ENCODE measurements at places on chromosomes 6 and 20. TPM values are rescaled to one million over a fixed set of nuclear protein-coding genes. Genes with fewer than 3 reads are reported as not detected.

GRCh38 chr6:43944908-43945767 lies 175.1 kb downstream of the VEGFA start:
- DNase-seq: no peak

GRCh38 chr20:14331646-14332045 lies 5.8 kb downstream of the FLRT3 start:
- DNase-seq: no peak

- no peak for DNase-seq
These were observed 32.6 kb downstream of the TFAP2B start for GRCh38 chr6:50851049-50851845.

GRCh38 chr6:85490516-85491248 lies 40.8 kb downstream of the NT5E start:
- DNase-seq: no peak

GRCh38 chr6:90284236-90285041 lies 12.2 kb downstream of the BACH2 start:
- no peak for DNase-seq

DNA sequence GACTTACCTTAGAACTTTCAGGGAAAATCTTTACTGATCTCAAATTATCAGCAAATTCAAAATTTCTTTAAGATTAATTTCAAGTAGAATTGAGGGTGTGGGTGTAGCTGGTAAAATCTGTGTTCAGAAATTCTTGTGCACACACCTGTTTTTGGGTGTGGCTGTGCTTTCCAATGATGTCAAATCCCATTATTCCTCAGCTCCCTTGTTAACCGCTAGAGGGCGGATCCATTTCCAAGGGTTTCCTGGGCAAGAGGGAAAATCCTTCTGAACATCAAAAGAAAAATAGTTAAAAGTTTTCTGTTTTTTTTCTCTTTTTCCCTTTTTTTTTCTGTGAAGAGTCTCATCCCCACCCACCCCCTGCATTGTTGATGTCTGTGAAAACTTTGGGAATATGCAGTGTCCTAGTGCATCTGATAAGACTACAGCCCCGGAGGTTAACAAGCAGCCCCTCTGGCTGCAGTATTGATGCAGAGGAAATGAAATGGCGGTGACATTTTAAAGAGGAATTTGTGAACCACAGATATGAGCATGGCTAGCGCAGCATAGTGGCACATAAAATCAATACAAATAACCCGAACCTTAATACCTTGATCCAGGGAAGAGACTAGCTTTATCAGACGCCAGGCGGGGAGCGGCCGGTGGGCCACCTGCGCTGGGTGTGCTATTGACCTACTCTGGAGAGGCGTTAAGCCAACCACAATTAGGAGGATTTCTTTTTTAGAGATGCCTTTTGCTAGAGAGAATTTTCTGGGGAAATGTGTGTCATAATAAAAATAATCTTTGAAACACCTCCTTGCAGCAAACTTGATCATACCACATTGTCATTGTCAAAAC lies 130.9 kb downstream of the FOXA2 start:
- no peak for DNase-seq

- no peak for DNase-seq
These were observed 55.7 kb downstream of the FYN start for GRCh38 chr6:111817451-111818120.

DNA sequence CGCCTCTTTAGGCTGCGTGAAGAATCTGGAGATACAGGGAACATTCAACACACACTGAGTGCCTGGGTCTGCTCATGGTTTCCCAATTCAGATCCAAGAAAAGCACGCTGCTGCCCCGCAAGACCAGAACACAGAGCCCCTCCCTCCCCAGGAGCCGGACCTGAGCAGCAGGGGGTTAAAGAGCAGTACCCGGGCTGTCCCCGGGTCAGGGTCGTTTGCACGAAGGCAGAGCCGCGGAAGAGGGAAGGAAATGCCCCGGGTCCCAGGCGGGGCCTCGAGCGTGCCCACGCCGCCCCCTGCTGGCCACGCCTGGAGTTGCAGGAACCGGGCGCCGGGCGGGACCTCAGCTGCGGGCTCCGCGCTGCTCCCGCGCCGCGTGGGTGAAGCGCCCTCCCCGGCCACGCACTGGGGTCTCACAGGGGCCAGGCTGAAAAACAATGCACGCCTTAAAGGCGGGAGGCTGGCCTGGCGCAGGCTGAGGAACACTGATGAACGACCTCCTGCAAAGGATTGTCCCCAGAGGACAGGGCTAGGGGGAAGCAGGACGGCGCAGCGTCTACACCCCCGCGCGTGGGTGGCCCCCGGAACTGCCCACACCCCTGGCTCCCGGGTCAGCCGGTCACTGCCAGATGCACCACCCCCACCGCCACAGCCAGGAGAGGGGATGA lies 48.9 kb downstream of the ANKRD60 start:
- DNase-seq: peak; percentile 72

DNA sequence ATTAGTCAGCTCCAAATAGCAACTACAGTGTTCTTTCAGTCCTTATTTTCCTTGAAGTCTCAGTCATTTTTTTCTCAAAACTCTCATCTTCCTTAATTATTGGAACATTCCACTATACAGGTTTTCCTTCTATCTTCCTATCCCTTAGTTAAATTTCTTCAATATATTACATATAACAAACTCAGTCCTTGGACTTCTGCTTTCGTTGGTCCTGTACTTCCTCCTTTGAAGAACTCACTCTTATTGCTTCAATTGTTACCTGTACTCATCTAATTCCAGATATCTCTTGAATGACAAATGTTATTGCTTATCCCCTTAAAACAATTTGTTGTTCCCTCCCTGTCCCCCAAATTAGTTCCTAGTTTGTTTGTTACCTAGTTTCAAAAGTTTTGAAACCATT lies 67.7 kb upstream of the NOTCH4 start:
- DNase-seq: no peak

GRCh38 chr6:31826793-31827285 lies 699 bp upstream of the HSPA1B start:
- DNase-seq: peak; percentile 84

DNA sequence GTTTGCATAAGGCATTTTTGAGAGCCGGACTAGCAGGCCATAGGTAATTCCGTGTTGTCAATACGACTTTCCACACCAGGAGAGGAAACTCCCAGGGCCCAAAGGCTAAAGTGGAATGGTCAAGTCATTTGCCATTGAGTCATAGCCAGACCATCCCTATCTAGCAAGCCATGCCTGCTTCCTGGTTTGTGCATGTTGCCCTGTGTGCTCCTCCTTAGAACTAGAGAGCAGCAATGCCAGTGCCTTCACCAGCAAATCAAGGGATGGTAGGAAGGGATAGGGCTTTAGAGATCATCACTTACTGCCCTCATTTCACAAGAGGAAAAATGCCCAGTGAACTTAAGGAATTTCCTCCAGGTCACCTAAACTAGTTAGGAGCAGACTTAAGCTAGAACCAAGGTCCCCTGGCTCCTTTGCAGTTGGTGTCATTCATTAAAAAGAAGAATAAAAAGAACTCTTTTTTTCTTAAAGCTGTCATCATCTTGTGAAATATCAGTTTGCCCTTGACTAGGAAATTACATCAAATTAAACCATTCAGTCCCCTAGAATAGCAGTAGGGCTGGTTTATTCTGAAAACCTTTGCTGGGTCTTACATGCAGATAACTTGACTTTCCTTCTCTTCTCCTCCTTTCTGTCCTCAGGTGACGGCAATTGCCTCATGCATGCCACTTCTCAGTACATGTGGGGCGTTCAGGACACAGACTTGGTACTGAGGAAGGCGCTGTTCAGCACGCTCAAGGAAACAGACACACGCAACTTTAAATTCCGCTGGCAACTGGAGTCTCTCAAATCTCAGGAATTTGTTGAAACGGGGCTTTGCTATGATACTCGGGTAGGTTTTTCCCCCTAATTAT lies 7.4 kb downstream of the TNFAIP3 start:
- no peak for DNase-seq

DNA sequence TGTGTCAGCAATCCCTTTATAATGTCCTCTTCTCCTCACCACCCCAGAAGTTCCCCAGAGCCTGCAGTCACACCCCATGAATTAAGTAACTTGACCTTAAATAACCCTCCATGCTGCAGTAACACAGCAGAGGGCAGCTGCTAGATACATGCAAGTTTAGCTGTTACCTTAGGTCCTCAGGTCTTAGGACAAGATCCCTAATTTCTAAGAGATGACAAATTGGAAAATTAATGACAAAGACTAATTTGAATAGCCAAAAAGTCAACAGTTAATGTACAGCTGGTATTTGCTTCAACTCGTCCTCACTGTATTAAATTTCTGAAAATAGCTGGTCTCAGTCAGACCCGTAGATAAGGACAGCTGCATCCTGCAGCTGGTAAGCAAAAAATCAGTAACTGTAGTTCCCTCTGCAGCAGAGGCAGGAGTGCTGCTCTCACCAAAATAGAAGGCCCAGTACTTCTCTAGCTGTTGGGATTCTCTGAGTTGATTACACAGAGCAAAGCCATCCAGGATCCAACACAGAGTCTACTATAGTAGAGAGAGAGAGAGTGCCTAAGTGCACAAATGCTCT lies 62.4 kb downstream of the TNFRSF21 start:
- peak; percentile 53 for DNase-seq

DNA sequence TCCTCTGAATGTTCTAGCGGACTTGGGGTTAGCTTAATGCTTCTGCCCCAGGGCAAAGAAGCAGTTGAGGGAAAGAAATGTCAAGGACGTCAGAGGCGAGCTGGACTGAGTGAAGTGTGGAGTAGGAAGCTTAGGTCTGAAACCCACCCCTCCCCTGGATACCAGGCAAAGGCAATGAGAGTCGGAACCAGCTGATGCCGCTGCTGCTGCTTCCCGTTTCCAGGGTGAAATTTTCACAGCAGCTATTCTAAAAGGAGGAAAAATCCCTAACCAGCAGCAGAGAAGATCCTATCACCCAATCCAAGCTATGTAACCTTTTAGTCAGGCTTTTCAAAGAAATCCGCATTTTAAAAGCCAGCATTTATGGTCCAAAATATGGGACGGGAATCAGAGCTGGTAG lies 564.3 kb downstream of the LMBRD1 start:
- no peak for DNase-seq

SLC22A16 gene
- total RNA-seq: not detected

HRH3 gene
- total RNA-seq: not detected

SLC2A10 gene
- total RNA-seq: 2.4 TPM

MAK gene
- 0.25 TPM for total RNA-seq

MACROD2 gene
- total RNA-seq: 4.0 TPM

All from heart right ventricle (tissue), 16 donors.